ENCODE measurements at places on chromosomes 7 and 10. TPM values are rescaled to one million over a fixed set of nuclear protein-coding genes. Genes with fewer than 3 reads are reported as not detected.

GRCh38 chr7:8499128-8499527 lies 65.7 kb downstream of the NXPH1 start:
- no peaks in the 10 kb centered on the region for H3K36me3 ChIP-seq
- H3K4me1 ChIP-seq, result no peaks in the 10 kb centered on the region
- no peak overlapping the region for H3K4me3 ChIP-seq
- H3K27ac ChIP-seq, result no peak overlapping the region

- DNase-seq, result no peak
- no peak overlapping the region for H3K4me3 ChIP-seq
- no peak overlapping the region for H3K27ac ChIP-seq
- no peaks in the 10 kb centered on the region for H3K27me3 ChIP-seq
- no peaks in the 10 kb centered on the region for H3K4me1 ChIP-seq
These were observed 98.5 kb downstream of the WDR37 start for GRCh38 chr10:1154531-1155295.

GRCh38 chr10:102266670-102267069 lies 21.3 kb downstream of the GBF1 start:
- peaks cover 14% of the 10 kb centered on the region for H3K36me3 ChIP-seq
- peaks cover 9% of the 10 kb centered on the region for H3K4me1 ChIP-seq
- no peaks in the 10 kb centered on the region for H3K27me3 ChIP-seq
- H3K27ac ChIP-seq, result no peak overlapping the region
- DNase-seq, result no peak

DNA sequence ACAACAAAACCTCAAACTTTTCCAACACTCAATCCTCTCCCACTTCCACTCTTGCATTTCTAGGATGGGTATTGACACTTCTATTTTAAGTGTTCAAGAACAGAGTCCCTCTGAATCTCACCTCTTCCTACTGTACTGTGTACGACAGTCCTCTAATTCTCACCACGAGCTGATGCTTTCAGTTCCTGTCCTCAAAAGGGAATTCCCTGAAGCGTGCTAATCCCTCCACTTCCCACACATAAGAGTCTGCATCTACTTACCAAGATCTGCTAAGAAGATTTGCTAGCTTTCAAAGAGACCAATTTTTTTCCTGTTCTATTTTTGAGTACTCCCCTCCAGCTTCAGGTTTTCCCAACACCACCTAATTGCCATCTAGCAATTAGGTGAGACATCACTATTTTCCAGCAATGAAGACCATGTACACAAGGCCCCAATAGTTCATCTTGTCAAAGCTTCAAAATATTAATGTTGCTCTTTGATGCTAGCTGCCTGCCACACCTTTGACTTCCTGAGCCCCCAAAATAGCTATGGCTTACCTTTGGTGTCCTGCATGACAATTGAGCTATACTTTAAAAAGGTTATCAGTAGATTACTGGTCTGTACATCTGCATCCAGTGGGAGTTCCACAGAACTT lies 54.4 kb downstream of the ARMH3 start:
- no peak overlapping the region for H3K4me3 ChIP-seq
- H3K4me1 ChIP-seq, result no peaks in the 10 kb centered on the region
- H3K36me3 ChIP-seq, result peaks cover 9% of the 10 kb centered on the region
- DNase-seq, result no peak

GRCh38 chr10:35336921-35337823 lies 863 bp downstream of the CCNY start:
- peak overlapping the region; percentile 54 for H3K27ac ChIP-seq
- peak; percentile 14 for DNase-seq
- peaks cover 50% of the 10 kb centered on the region for H3K4me1 ChIP-seq
- H3K4me3 ChIP-seq, result peak overlapping the region; percentile 58

GRCh38 chr10:109019001-109019424 lies 904.3 kb downstream of the XPNPEP1 start:
- no peaks in the 10 kb centered on the region for H3K36me3 ChIP-seq
- H3K27ac ChIP-seq, result no peak overlapping the region
- no peaks in the 10 kb centered on the region for H3K4me1 ChIP-seq
- no peak overlapping the region for H3K4me3 ChIP-seq

GRCh38 chr10:83165265-83165664 lies 974.0 kb upstream of the GHITM start:
- H3K27ac ChIP-seq, result no peak overlapping the region
- H3K27me3 ChIP-seq, result no peaks in the 10 kb centered on the region
- H3K36me3 ChIP-seq, result no peaks in the 10 kb centered on the region
- DNase-seq, result no peak

DNA sequence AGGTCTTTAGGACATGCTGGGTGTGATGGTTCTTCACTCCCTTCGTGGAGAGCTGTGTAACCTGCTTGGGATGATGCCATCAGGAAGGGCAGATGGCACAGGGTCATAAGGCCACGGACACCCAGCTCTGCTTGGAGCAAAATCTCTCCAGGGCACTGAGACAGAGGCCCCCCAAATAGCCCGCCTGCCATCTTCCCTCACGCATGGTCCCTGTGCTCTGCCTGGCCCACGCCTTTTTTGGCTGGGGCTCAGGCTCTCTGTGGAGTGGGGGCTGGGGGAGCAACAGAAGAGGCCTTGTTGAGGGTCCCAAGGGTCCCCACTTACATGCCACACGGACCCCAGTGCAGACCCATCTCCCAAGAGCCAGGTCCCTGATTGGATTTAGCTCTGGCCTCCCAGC lies 93.3 kb upstream of the RET start:
- H3K4me1 ChIP-seq, result no peaks in the 10 kb centered on the region
- H3K36me3 ChIP-seq, result no peaks in the 10 kb centered on the region
- H3K27ac ChIP-seq, result no peak overlapping the region
- H3K27me3 ChIP-seq, result no peaks in the 10 kb centered on the region
- no peak for DNase-seq

DNA sequence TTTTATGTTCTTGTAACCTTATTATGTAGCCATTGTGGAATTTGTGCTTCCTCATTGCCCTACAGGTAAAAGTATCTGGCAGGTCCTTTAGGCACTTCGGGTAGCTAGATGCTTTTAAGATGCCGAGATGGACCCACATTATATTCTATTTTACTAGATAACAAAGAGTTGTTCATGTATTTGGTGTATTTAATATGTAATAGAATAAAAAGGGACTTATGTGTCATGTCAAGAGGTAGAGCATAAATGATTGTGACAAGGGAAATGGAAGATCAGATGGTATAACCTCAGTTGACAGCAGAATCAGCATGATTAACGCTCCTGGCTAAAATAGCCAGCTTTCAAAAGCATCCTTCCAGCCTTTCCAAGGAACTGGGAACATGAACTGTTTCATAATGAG lies 50.6 kb downstream of the NPY start:
- no peak overlapping the region for H3K4me3 ChIP-seq
- no peaks in the 10 kb centered on the region for H3K4me1 ChIP-seq
- H3K27me3 ChIP-seq, result no peaks in the 10 kb centered on the region
- no peaks in the 10 kb centered on the region for H3K36me3 ChIP-seq

- H3K27me3 ChIP-seq, result no peaks in the 10 kb centered on the region
- no peaks in the 10 kb centered on the region for H3K4me1 ChIP-seq
- no peak overlapping the region for H3K27ac ChIP-seq
- no peak for DNase-seq
- H3K4me3 ChIP-seq, result no peak overlapping the region
- H3K36me3 ChIP-seq, result no peaks in the 10 kb centered on the region
These were observed 287.8 kb upstream of the CDC14C start for GRCh38 chr7:48636391-48637015.

DNA sequence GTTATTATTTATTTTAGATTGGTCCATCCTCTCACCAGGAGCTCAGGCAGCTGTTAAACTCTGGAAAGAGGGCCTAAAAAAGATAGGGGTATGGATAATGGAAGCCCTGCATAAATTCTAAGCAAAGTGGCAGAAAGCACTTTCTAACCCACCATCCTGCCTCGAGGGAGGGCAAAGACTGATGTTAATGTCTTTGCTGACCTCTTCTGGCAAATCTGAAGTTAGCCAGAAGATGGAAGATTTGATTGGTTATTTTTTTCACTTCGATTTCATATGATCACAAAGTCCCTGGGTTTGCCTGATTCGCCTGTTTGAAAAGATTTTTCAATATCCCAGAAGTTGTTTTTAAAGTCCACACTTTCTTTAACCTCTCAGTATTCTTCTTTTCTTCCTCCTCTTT lies 24.8 kb downstream of the OR9A2 start:
- DNase-seq, result no peak
- no peak overlapping the region for H3K27ac ChIP-seq
- H3K36me3 ChIP-seq, result no peaks in the 10 kb centered on the region
- H3K4me1 ChIP-seq, result peaks cover 6% of the 10 kb centered on the region

- H3K36me3 ChIP-seq, result no peaks in the 10 kb centered on the region
- H3K27ac ChIP-seq, result no peak overlapping the region
- no peaks in the 10 kb centered on the region for H3K4me1 ChIP-seq
- no peak overlapping the region for H3K4me3 ChIP-seq
These were observed 84.4 kb upstream of the TNS3 start for GRCh38 chr7:47666164-47666862.

GRCh38 chr7:81231301-81231838 lies 312.5 kb upstream of the SEMA3C start:
- H3K27ac ChIP-seq, result no peak overlapping the region
- H3K4me3 ChIP-seq, result no peak overlapping the region
- no peaks in the 10 kb centered on the region for H3K36me3 ChIP-seq
- no peaks in the 10 kb centered on the region for H3K4me1 ChIP-seq
- no peak for DNase-seq
- H3K27me3 ChIP-seq, result no peaks in the 10 kb centered on the region

DNA sequence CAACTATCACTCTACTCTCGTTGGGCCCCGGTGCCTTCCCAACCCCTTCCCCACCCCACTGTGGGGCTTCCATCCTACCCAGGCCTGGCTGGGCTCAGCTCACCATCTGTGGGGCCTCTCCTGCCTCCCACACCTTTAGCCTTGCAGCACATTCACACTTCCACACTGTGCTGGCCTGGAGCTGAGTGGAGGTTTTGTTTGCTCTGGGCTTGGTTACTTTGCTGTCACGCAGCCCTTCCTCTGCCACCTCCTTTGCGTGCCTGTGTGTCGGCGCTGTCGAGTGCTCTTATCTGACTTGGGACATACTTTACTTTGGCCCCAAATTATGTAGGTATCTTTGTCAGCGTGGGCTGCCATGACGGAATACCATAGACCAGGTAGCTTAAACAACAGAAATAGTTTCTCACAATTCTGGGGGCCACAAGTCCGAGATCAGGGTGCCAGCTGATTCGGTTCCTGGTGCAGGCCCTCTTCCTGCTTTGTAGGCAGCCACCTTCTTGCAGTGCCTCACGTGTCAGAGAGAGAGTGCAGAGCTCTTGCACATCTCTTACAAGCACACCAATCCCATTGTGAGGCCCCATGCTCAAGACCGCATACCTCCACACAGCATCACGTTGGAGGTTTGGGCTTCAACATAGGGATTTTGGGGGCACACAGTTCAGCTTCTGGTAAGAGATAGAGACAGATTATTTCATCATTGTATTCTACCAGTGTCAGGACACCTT lies 89.0 kb downstream of the CUL1 start:
- H3K4me1 ChIP-seq, result no peaks in the 10 kb centered on the region
- H3K27ac ChIP-seq, result no peak overlapping the region
- H3K36me3 ChIP-seq, result peaks cover 55% of the 10 kb centered on the region
- H3K27me3 ChIP-seq, result no peaks in the 10 kb centered on the region
- no peak overlapping the region for H3K4me3 ChIP-seq
- DNase-seq, result no peak

DNA sequence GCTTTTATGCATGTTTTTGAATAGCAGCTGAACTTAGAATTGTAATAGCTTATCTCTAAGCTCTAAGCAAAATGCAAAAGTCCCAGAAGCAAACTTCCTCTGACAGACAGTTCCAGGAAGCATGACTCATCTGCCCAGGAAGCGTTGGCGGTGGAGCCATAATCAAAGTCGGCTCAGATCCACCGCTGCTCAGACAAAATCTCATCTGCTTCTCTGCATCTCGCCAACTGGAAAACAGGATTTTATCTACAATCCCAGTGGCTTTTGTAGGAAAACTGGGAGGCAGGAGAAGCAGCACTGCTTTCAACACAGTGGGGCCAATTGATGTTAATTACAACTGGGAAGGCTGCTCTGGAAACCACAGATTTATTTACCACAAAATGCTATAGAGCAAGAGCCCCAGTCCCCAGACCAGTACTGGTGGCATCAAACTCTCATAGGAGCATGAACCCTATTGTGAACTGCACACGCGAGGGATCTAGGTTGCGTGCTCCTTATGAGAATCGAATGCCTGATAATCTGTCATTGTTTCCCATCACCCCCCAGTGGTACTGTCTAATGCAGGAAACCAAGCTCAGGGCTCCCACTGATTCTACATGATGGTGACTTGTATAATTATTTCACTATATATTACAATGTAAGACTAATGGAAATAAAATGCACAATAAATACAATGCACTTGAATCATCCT lies 99.9 kb downstream of the CUBN start:
- H3K27me3 ChIP-seq, result no peaks in the 10 kb centered on the region
- peaks cover 74% of the 10 kb centered on the region for H3K4me1 ChIP-seq
- peak overlapping the region; percentile 34 for H3K4me3 ChIP-seq
- peak; percentile 82 for DNase-seq

- DNase-seq, result no peak
- no peaks in the 10 kb centered on the region for H3K4me1 ChIP-seq
- H3K4me3 ChIP-seq, result no peak overlapping the region
- H3K27me3 ChIP-seq, result no peaks in the 10 kb centered on the region
These were observed 77.8 kb upstream of the PTN start for GRCh38 chr7:137421366-137421765.

DNA sequence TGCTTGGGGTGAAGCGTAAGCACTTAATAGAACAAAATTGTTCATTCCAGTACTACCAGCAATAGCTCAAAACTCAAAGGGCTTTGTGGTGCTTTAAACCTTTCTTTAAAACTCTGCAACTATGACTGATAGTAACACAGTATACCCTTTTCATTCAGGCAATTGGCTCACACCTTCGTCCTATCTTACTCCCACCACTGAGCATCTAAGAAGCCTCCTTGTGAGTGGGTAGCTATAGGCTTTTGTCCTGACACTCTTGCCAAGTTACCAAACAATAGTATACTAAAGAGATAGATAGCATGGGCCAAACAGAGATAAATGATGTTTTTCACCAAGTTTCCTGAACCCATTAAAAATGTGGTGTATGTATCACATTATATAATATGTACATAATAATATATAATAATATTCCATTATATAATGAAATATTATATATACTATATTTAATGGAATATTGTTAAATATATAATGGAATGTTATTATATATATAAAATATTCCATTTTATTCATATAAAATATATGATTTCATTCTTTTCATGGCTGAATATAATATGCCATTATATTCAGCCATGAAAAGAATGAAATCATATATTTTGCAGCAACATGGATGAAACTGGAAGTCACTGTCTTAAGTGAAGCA lies 96.2 kb downstream of the TES start:
- H3K27ac ChIP-seq, result no peak overlapping the region
- no peak overlapping the region for H3K4me3 ChIP-seq
- H3K36me3 ChIP-seq, result no peaks in the 10 kb centered on the region

GRCh38 chr10:1589257-1589656 lies 148.1 kb downstream of the ADARB2 start:
- no peak for DNase-seq
- no peaks in the 10 kb centered on the region for H3K36me3 ChIP-seq
- no peak overlapping the region for H3K4me3 ChIP-seq
- no peaks in the 10 kb centered on the region for H3K27me3 ChIP-seq
- no peak overlapping the region for H3K27ac ChIP-seq
- no peaks in the 10 kb centered on the region for H3K4me1 ChIP-seq

- no peak overlapping the region for H3K4me3 ChIP-seq
- no peaks in the 10 kb centered on the region for H3K27me3 ChIP-seq
- H3K27ac ChIP-seq, result no peak overlapping the region
- no peak for DNase-seq
- H3K4me1 ChIP-seq, result no peaks in the 10 kb centered on the region
These were observed 614.7 kb downstream of the DNAJB6 start for GRCh38 chr7:157951300-157952049.

The INTS1 gene
- 111 TPM for total RNA-seq

The OPALIN gene
- total RNA-seq, result not detected

The EPC1 gene
- 40.9 TPM for total RNA-seq

The GALNT17 gene
- not detected for total RNA-seq

The CPEB3 gene
- 2.1 TPM for total RNA-seq

The TMEM254 gene
- 11.8 TPM for total RNA-seq

The CD36 gene
- 4.6 TPM for total RNA-seq

The NFE2L3 gene
- total RNA-seq, result 47.4 TPM

The ANKRD1 gene
- total RNA-seq, result not detected

The TUBB8 gene
- not detected for total RNA-seq
